Activated naive CD4-positive, alpha-beta T cell treated with anti-CD3 and anti-CD28 coated beads, Interleukin-2, amount 50 U/mL, for 72 hours (primary cell): ENCODE measurements at places on chromosomes 4 and X.

DNA sequence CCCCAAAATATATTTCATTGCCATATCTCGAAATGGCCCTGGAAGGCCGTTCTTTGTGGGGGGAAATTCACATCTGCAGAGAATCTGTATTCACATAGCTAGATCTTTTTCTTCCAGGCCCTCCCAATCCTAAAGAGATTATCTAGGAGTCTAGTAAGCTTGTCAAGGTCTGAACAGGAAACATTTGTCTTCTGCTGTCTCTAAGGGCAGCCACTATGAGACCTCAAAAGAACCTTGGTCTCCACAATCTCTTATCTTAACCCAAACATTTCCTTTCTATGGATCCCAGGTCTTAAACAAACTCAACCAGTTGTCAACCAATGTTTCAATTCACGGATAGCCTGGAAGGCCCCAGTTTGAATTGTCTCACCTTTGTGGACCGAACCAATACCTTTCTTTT is 45.0 kb downstream of the CRLF2 start:
- no peak for DNase-seq

- no peak for DNase-seq
Measured at GRCh38 chr4:161097821-161098220, 1066.0 kb downstream of the FSTL5 start.

DNA sequence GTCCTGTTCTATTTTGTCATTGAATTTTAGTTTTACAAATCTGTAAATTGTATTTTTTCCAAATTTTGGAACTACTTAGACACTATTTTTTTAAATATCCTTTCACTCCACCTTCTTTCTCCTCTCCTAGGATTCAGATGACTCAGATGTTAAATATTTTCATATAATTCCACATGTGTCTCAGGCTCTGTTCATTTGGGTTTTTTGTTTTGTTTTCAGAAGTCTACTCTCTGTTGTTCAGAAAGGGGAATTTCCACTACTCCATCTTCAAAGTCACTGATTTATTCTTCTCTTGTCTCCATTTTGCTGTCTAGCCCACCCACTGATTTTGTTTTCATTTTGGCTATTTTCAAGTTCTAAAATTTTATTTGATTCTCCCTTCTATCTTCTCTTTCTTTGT is 264.0 kb upstream of the SLIT2 start:
- DNase-seq, result no peak

- DNase-seq, result no peak
Measured at GRCh38 chrX:96386325-96386724, 298.3 kb upstream of the DIAPH2 start.

- DNase-seq, result no peak
Measured at GRCh38 chr4:1403177-1403583, 3.1 kb downstream of the NKX1-1 start.

DNA sequence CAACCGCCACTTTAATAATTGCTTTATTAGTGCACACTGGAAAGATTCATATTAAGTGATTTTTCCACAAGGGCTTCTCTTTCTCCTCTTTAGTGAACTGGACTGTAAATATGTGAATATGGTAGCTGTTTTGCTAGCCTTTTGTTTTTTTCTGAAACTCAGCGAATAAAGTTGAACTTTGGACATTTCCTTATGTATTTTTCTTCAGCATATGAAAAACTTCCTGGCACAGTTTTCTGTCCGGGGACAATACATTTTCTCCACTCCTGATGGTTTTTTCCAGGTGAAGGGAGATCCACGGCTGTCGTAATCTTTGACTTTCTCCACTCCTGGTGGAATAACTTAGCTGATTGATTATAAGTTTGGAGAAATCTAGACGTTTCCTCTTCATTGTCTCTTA is 457.4 kb upstream of the FAT1 start:
- DNase-seq, result no peak

- DNase-seq, result peak; percentile 59
Measured at GRCh38 chrX:39196192-39197102, 395.2 kb downstream of the MID1IP1 start.

DNA sequence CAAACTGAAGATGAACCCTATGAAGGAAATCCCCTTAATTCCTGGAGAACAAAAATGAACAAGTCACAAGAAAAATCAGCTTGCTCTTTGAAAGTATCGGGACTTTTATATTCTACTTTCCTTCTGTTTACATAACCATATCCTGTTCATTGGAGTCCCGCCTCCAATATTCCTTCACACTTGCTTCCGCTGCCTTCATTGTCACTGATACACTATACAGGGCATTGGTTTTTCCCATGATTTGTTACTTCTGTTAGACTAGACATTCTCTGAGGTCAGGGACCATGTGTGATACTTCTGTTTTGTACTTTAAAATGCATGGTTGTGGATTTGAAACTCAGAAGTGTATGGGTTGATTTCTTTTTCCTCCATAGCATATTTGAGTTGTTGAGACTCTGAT is 18.8 kb downstream of the MCUB start:
- no peak for DNase-seq

DNA sequence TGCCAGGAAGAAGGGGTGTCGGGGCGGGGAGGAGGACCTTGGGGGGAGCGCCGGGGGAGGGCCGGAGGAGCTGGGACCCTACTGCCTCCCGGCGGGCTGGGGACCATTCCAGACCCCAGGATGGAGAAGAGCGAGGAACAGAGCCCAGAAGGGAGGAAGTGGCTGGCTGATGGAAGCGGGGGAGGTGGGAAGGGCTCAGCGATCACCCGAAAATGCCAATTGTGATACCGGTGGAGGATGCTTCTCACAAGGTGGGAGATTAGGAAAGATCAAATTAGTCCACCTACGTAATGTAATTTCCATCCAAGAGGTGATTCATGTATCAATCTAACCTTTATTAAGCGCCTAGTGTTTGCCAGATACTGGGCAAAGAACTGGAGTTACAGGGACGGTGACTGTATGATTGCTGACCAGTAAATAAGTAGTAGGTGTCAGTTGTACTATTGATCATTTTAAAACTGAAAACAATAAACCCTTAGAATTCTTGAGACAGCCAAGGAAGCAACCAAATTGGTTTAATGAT is 452 bp upstream of the RAI2 start:
- no peak for DNase-seq

- peak; percentile 3 for DNase-seq
Measured at GRCh38 chr4:100962698-100963097, 384.6 kb downstream of the PPP3CA start.

- no peak for DNase-seq
Measured at GRCh38 chr4:65798498-65799127, 128.3 kb upstream of the EPHA5 start.

DNA sequence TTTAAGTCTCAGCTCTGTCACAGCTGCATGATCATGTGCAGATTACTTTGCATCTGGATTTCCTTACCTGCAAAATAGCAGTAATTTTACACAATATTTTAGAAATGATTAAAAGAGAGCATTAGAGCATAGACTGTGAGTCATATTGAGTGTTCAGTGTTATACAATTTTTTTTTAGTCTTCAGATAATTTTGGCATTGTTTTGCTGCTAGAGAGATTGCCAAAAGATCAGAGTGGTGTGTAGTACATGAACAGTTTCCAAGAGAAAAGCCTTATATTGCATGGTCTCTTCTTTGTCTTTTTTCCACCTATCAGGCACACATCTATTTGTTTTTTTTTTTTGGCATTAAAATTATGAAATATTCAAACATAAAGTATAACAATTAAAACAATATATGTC is 209.6 kb upstream of the TLL1 start:
- DNase-seq, result no peak

DNA sequence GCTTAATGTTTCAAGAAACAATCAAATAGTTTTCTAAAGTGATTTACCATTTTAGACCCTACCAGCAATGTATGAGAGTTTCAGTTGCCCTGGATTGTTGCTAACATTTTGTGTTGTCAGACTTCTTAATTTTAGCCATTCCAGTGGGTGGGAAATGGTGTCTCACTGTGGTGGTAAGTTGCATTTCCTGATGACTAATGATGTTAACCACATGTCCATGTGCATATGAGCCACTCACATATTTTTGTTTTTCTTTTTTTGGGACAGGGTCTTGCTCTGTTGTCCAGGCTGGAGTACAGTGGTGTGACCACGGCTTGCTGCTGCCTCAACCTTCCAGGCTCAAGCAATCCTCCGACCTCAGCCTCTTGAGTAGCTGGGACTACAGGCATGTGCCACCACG is 48.3 kb downstream of the MED28 start:
- DNase-seq, result no peak

GRCh38 chr4:184811526-184812198 is 14.1 kb downstream of the ACSL1 start:
- DNase-seq, result no peak

DNA sequence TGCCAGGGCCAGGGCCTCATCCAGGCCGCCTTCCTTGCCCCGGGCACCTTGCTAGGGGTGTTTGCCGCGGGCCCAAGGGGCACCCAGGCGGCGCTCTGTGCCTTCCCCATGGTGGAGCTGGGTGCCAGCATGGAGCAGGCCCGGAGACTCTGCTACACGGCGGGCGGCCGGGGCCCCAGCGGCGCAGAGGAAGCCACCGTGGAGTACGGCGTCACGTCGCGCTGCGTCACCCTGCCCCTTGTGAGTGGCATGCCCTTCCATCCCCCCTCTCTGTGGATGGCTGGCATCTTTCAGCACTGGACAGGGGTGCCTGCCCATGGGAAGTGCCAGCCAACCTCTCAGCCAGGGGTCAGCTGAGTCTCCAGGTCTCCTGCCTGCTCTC is 3.6 kb downstream of the PLXNB3 start:
- DNase-seq, result no peak

- no peak for DNase-seq
Measured at GRCh38 chr4:63460075-63460474, 949.2 kb downstream of the TECRL start.

DNA sequence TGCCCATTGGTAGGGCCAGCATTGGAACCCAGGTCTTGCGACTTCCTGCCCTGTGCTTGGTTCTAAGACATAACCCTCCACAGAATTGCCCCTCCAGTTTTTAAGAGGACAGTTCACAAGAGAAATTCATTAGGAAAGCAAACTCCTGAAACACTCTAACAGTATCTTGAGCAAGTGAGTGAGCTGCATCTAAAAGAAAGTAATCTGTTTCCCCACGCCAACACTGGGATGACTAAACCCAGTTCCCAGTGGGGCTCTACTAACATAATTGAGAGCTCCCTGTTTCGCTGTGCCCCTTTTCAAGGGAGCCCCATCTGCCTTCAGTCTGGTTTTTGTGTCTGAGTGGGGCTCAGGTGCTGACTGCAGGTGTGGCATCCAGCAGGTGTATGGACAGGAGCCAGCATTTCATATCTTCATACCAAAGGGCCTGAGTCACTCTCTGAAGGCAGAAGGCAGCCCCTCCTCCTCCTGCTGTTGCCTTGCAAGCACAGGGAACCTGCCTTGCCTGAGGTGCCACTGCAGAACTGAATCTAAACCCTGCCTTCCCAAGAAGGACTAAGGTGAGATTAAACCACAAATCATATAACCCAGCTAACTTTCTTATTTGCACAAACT is 8.0 kb downstream of the AMOT start:
- DNase-seq, result no peak

DNA sequence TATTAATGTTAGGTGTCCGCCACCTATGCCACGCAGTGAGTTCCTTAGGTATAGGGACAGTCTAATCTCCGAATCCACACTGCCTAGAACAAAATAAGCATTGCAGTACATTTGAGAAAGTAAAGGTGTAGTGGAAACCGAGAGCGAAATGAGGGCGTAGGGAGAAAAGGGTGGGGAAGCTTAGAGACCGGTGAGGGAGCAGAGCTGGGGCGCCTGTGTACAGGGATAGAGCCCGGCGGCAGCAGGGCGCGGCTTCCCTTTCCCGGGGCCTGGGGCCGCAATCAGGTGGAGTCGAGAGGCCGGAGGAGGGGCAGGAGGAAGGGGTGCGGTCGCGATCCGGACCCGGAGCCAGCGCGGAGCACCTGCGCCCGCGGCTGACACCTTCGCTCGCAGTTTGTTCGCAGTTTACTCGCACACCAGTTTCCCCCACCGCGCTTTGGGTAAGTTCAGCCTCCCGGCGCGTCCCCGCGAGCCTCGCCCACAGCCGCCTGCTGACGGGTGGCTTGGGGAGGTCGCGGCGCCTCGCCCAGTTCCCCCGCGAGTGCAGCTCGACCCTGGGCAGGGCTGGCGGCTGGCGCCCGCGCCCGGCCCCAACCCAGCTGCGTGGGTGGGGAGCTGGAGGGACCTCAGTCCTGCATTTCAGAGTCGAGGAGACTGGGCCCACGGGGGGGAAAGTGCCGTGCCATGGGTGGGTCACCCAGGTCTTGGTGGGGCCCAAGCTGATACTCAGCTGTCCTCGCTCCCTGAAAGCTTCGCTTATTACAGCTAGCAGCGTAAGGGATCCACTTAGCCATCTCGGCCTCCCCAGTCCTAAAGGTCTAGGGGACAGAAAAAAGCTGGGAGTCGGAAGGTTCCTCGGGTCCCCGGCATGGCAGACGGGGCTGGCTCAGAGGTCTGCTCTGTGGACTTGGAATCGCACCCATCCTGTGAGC is at the start of gene ANXA3:
Gene ANXA3, plus strand, starts transcription at position 351 of the 932 bp plus-strand sequence. CDS start 2,704 bp downstream, outside the sequence.
- no peak for DNase-seq

- DNase-seq, result peak; percentile 18
Measured at GRCh38 chr4:8906991-8907595, 35.5 kb upstream of the HMX1 start.

- DNase-seq, result no peak
Measured at GRCh38 chr4:100168521-100168920, 21.7 kb downstream of the DDIT4L start.

GRCh38 chr4:156536661-156537060 is 434.9 kb downstream of the PDGFC start:
- DNase-seq, result no peak

- DNase-seq, result no peak
Measured at GRCh38 chrX:151151665-151152267, 24.6 kb upstream of the GPR50 start.

- DNase-seq, result no peak
Measured at GRCh38 chrX:39137363-39137954, 336.2 kb downstream of the MID1IP1 start.

DNA sequence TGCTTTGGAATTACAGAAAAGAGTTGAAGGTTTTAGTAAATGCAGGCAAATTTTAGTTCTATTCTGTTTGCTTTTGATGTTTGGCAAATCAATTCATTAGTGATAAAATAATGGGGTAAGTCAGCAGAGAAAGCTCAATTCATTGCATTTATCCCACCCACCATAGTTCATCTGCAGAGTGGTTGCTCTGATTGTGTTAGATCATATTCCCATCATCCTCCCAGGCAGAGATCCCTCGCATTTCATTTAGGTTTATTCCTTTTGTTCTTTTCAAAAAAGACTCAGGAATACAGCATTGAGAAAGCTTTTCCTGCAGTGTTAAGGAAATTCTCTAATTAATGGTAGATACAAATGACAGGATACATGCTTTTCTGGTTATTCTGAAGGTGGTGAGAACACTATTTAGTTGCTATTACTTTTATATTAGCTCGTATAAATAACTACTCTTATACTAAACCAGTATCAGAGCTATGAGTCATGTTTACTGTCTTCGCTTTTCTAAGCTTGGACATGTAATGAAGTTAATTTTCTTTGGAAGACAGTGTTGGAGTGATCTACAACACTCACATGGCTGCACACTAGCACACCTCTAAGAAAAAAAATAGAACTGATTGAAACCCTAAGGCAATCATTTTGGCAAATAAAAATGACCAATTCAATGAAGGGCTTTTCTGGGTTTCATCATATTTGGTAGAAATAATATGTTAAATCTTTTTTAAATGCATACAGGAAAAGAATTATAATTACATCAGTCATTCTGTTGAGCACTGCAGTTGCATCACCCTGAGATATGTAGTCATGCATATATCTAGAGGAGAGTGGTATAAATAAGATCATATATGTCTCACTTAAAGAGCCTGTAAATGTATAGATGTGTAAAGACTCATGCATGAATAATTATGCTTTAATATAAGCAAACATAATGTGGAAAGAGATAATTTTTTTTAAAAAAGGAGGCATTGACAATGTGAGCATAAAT is 351.6 kb downstream of the PCDH7 start:
- no peak for DNase-seq

GRCh38 chr4:164027805-164028204 is 533.3 kb downstream of the TMA16 start:
- no peak for DNase-seq

GRCh38 chrX:30230395-30230794 is at the start of gene MAGEB3:
MAGEB3 (plus strand) TSS chrX:30230657; CDS start chrX:30235925, 5,268 bp downstream.
- DNase-seq, result no peak
